ENCODE measurements at places on chromosomes 7 and 10.

- no peak for DNase-seq
These were observed 20.6 kb upstream of the MCM10 start for GRCh38 chr10:13140627-13141190.

GRCh38 chr10:127207081-127207480 is 10.7 kb upstream of the INSYN2A start:
- DNase-seq = no peak

GRCh38 chr10:124824507-124824906 is 22.9 kb downstream of the ABRAXAS2 start:
- DNase-seq = no peak

GRCh38 chr10:83965473-83965872 is 173.8 kb upstream of the GHITM start:
- no peak for DNase-seq

DNA sequence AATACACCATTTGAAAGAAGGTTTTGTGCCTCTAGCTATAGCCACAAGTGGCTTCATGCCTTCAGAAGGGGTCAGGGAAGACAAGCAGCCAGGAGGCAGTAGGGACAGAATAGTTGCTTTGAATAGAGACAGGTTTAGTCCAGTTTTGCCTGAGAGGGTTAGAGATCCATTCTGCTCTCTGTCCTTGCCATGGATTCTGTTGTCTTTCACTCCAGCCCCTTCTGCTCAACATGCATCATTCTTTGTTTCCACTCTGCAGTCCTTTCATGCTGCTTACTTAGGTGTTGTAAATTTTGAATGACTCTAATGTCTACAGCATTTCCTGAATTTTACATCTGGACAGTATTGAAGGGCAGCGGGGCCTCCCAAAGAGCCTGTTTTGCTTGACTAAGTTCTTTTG is 60.3 kb downstream of the CNTNAP2 start:
- DNase-seq = no peak

GRCh38 chr10:119893845-119894427 is 1.4 kb downstream of the SEC23IP start:
- no peak for DNase-seq

GRCh38 chr10:3469639-3470020 is 297.0 kb upstream of the PITRM1 start:
- no peak for DNase-seq

- DNase-seq = no peak
These were observed 299.6 kb downstream of the INHBA start for GRCh38 chr7:41403291-41403690.

- DNase-seq = no peak
These were observed 612.4 kb downstream of the TNS3 start for GRCh38 chr7:46969303-46970130.

DNA sequence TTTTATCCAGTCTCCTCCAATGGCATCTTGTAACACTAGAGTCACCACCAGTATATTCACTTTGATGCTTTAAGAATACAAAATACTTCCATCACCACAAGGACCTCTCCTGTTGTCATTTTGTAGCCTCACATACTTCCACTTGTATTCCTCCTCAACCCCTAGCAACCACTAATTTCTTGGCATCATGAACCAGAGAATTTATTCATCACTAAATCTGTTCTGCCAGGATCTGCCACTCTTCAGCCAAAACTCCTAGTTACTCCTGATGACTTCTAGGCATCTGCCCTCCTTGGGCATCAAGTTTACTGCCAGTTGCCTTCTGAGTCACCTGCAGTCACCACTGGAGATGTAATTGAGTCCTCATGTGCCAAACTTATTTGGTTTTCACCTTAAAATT is 906.8 kb downstream of the CNTNAP2 start:
- no peak for DNase-seq

DNA sequence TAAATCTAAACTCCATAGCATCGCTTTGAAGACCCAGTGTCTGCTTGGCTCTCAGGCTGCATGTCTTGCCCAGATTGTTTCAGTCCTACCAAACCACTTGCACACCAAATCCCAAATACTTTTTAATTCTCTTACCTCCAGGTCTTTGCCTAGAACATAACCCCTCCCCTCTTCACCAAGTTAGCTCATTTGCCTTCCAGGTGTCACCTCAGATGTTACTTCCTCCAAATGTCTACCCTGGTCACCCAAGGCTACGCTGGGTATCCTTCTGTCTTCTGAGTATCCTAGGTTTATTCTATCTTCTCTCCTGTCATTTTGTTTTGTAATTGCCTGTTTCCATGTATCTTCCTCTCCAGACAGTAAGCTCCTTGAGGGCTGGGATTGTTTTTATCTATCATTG is 11.1 kb downstream of the SLC25A28 start:
- DNase-seq = no peak

- DNase-seq = no peak
These were observed 55.4 kb upstream of the MXI1 start for GRCh38 chr10:110151971-110152370.

- no peak for DNase-seq
These were observed 52.8 kb downstream of the LSMEM1 start for GRCh38 chr7:112533591-112533990.

GRCh38 chr7:3911685-3912084 is 610.6 kb downstream of the SDK1 start:
- DNase-seq = no peak

DNA sequence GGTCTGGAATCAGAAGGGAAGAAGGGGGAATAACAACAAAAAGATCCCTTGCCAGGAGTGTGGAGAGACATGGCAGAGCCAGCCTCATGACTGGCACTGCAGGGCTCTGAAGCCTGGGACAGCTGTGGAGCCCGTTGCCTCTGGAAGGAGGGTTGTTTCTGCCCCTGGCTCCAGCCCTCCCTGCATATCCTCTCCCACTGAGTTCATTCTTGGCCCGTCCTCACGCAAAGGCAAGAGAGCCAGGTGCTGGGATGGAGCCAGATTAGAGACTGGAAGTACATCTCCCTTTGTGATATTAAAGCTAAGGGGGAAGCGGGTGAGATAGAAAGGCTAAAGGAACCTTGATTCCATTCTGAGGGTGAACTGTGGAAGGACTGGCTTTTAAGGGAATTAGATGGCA is 141.5 kb upstream of the NPVF start:
- DNase-seq = no peak

GRCh38 chr7:94003446-94004023 is 620 bp downstream of the BET1 start:
- DNase-seq = no peak

- no peak for DNase-seq
These were observed 519.0 kb downstream of the PCDH15 start for GRCh38 chr10:54282012-54282411.

- DNase-seq = no peak
These were observed 2.4 kb downstream of the KCNH2 start for GRCh38 chr7:150975536-150976319.

DNA sequence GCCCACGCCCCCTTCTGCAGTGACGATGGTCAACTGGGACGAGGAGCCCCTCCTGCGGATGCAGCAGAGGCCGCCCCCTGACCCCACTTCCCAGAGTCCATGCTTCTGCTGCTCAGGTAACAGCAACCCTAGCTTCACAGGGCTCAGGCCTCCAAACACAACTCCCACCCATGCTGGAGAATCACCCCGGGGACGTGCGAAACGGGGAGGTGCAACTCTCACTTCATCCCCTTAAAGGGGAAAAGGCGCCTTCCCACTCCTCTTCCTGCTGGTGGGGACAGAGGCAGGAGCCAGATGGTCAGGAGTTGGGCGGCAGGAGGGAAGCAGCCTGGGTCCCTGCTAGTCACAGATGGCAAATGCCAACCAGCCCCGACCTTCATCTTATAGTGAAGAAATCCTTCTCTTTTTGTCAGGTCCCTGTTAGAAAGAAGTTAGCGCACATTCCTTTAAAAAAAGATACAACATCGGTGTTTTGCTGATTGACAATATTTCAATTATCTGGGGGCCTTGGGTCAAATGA is 155.4 kb downstream of the DIP2C start:
- DNase-seq = no peak

- DNase-seq = no peak
These were observed 191.8 kb downstream of the HTR7 start for GRCh38 chr10:90665905-90666662.

DNA sequence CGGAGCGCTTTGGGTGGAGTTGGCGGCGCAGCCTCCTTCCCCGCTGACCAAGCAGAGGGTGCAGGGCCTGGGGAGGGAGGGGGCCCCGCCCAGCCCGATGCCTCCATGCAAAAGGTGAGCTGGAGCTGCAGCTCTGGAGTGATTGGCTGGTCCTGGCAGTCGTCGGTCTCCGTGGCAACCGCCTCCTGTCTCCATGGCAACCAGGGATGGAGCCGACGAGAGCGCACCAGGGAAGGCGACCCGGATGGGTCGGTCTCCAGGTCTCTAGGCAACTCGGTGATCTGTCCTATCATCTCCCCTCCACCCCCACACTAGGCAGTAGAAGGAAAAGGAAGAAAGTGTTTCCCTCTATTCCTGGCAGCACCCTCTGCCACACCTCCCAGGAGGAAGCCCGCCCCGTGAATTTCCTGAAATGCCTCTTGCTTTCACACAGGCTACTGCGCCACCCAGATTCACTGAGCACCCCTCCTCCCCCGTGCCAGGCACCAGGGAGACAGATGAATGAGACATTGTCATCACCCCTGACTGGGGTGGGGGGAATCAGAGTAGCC is 647 bp upstream of the NACAD start:
- peak; percentile 83 for DNase-seq

DNA sequence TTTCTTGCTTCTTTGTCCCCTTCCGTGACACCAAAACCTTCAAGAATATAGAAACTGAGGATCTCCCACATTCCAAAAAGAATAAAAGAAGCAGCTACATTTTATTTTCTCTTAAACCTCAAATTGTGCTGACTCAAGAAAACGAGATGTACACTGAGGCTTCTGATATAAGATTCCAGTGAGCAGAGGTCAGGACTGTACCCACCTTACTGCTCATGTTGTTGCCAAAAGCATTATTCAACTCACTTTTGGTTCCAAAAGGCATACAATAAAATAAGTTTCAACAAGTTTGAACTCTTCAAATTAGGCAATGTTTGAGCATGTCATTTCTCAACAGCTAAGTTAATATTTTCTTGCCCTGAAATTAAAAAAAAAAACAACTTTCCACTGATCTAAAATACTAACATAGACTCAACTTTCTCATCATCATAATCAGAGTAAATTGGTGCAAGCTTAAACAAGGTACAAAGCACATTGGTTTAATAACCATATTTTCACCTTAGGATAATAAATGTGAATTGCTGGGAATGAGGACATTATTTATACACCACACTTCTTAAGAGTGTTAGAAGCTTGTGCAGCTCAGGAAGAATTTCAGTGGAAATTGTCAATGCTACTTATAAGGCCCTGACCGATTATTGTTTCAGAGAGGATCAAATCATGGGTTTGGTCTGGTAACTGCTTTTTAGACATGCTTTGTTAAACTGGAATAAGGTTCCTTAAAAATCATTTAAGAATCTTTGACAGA is 629.0 kb upstream of the IGFBP3 start:
- no peak for DNase-seq

DNA sequence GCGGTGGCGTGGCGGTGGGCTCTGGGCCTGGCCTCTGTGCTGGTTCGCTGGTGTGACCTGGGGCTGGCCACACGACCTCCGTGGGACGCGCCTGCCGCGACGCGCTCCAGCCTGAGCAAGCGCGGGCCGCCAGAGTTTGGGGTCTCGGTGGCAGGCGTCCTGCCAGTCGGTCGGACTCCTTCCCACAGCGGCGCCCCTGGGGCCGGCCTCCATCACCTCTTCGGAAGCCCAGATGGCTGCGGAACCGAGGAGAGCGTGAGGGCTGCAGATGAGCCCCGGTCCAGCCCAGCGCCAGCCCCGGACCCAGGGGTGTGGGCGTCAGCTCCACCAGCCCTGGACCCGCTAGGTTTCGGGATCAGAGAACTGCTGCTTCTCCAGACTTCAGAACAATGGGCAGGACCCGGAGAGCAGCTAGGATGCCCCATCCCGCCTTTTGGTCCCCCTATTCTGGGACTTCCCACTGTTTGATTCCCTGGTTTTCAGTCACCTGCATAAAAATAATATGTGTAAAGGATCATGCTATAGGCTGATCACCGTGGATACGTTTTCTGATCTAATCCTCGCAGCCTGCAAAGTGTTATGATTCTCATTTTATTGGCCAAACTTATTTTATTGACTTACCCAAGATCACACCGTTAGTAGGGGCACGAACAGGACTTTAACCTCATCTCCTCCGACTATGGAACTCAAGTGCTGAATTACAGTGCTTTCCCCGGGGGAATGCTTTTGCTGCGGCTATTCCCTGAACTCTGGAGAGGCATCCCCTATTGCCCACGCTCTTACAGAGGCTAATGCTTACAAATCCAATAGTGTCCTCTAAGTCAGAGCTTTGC is 2.8 kb downstream of the CYP26C1 start:
- no peak for DNase-seq

All from ascending aorta (tissue), 2 donors.